ENCODE measurements at places on chromosomes 6 and 20.

- DNase-seq: no peak
These were observed 2.8 kb downstream of the ADNP start for GRCh38 chr20:50928469-50928868.

GRCh38 chr6:124956018-124956417 lies 6.2 kb upstream of the RNF217 start:
- DNase-seq: no peak

- DNase-seq: no peak
These were observed 35.6 kb upstream of the TGM2 start for GRCh38 chr20:38200646-38201045.

- no peak for DNase-seq
These were observed 19.7 kb upstream of the MMP24 start for GRCh38 chr20:35206802-35207201.

DNA sequence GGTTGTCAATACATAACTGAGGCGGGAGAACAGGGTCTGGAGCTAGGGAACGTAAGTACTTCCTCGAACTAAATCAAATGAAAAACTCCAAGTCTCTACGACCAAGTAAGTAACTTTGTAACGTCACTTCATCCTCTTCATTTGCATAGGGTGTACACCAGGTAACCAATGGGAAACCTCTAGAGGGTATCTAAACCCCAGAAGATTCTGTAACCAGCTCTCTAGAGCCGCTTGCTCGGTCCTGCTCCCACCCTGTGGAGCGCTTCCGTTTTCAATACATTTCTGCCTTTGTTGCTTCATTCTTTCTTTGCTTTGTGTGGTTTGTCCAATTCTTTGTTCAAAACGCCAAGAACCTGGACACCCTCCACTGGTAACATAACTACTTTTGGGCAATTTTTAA lies 133.5 kb upstream of the TMEM170B start:
- DNase-seq: no peak

DNA sequence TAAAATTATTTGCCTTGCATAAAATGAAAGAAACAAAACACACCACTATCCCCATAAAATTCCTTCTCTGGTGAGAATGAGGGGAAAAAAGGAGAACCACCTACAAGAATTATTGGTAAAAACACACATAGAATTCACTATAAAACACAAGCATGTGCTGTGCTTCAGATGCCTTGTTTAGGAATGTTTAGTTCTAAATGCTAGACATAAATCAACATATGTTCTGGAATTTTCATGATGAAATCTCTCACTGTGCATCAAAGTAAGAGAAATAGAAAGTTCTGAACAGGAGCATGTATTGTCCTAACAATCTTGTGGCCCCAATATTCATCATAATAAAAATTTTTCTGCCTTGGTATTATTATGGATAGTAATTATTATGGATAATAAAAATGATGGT lies 111.0 kb downstream of the PLCB4 start:
- DNase-seq: no peak

DNA sequence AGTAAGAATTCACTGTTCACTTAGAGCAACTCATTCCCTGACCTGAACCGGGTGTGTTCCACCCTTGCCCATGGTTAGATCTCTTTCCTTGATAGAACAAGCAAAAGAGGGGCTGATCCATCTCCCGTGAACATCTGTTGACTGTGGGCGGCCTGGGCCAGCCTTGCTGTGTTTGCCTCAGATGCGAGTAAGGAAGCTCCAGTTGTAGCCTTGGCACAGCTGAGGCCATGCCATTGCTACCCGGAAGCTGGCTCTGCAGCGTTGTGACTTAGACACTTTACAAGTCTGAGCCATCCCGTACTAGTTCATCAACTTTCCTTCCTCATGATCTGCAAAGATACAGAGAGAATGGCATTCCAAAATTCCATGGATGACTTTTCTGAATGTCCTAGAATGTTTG lies 139.0 kb downstream of the MAP3K4 start:
- DNase-seq: no peak

- DNase-seq: no peak
These were observed 72.3 kb downstream of the CDYL start for GRCh38 chr6:4848382-4849068.

GRCh38 chr6:21902628-21903169 lies 309.1 kb downstream of the SOX4 start:
- no peak for DNase-seq

DNA sequence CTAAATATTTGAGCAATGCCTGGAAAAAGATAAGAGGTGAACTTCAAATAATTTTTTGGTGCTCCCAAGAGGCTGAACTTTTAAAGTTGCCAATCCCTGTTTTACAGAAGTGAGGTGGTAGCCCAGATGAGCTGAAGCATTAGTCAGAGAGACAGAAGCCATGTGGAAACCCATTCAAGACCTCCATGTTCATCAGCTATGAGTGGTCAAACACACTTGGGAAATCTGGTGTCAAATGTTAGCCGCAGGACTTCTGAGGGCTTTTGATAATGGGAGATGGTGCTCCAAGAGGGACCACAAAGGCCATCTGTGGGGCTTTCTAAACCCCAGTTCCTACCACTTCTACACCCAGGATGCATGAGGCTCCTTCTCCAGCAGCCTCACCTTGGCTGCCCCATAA lies 77.5 kb upstream of the MRPS10 start:
- no peak for DNase-seq

DNA sequence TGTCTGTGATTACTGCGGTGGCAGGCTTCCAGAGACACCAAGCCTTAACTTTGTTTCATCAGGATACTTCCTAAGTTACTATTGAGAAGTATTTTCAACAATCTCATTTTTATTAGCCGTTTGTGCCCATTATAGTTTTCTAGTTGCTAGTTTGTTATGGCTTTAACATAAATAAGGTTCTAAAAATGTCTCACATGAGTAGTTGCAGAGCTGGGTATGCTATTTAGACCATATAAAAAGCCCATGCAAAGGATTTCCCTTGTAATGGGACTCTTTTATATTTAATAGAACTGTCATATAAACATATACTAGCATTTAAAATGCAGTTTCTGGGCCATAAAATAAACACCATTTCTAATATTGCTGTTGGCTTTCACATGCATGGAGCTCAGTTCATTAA lies 205.3 kb upstream of the TCF21 start:
- DNase-seq: no peak

DNA sequence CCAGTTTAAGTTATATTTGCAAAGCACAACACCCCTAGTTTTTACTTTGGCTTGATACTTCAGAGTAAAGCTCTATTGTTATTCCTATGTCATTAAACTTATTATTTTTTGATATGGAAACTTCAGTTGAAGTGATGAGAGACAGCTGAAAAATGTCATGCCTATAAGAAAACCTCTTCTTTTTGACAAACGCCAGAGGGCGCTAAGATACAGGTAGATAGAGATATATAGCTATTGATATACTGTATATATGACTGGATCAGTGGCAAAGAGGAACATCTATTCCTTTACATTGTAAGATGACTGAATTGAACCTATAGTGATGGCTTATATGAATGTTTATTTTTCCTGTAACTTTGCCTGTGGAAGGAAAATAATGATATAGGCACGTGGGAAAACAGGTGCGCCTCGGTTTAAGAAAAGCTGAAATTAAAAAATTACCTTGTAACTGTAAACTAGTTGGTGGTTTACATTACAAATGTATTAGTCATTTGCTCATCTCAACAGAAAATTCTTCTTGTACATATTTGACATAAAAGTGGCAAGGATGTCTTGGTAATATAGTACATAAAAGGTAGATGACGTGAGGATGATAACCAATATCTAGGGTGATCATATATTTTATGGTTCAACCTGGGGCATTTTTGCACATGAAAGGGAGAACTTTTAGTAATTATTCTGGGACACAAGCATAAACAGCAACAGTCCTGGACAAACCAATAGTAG lies 74.1 kb downstream of the LAMA4 start:
- peak; percentile 51 for DNase-seq

DNA sequence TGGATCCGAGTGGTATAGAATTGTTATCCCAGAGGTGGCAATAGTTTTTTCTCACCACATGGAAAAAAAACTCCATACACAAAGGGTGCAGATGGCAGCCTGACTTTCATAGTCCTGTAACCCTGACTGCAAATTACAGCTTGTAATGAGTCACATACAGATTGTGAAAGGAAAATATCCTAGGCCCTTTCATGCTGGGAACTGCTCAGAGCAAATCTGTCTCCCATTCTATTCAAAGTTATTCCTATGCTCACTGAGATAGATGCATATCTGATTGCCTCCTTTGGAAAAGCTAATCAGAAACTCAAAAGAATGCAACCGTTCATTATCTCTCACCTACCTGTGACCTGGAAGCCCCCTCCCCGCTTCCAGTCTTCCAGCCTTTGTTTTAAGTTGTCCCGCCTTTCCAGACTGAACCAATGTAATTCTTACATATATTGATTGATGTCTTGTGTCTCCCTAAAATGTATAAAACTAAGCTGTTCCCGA lies 108.7 kb upstream of the MAP3K4 start:
- no peak for DNase-seq

DNA sequence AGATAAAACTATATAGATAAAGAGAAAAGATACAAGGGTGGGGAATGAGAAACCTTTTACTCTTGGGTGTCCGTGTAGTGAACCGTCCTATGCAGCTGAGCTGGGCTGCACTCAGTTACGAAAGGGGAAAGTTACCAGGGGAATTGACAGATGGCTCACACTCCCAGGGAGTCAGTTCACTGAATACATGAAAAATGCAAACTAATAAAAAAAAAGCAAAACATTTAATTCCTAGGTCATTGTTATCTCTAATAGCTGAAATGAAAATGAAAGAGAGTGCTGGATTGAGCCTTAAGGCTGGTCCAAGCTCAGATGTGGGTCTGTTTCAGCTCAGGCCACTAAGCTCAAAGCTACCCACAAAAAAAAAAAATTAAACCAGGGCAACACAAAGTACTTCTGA lies 138.0 kb downstream of the THBS2 start:
- DNase-seq: no peak

Measured in neuronal stem cell (in vitro differentiated cells).